Small intestine (tissue), 16 donors: ENCODE measurements at places on chromosomes 2 and 18.

DNA sequence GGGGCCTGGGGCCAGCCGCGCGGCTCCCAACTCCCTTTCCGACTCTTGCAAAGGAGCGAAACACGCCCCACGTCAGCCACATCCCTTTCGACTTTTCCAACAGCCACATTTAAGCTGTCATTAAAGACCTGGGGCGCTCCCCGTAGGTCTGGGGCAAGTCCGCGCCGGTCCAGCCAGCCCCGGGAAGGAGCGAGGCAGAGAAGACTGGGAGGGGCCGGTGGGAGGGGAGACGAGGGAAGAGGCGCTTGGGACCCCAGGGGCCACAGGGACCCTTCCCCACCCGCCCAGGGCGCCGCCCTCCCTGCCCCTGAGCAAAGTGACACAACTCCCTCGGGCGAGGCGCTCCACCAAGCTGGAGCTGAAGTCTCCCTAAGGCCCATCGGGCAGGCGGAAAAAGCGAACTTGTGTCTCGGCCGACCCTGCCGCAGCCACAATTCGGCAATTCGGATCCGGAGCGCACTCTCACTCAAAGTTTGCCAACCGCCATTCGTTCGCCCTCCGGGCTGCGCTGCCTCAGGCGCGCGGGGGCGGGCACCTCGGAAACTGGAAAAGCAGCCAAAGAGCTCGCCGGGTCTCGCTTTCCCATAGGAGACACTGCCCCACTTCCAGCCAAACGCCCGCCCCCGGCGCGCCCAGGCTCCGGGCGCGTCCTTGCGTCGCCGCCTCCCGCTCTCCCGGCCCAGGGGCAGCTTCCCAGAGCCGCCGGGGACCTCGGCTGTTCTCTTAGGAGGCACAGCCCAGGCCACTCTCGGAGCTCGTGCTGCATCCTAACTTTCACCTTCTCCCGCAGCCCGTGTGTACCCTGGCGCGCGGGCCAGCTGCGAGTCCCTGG, 1.1 kb upstream of the KCTD1 start:
- DNase-seq: peak; percentile 70

DNA sequence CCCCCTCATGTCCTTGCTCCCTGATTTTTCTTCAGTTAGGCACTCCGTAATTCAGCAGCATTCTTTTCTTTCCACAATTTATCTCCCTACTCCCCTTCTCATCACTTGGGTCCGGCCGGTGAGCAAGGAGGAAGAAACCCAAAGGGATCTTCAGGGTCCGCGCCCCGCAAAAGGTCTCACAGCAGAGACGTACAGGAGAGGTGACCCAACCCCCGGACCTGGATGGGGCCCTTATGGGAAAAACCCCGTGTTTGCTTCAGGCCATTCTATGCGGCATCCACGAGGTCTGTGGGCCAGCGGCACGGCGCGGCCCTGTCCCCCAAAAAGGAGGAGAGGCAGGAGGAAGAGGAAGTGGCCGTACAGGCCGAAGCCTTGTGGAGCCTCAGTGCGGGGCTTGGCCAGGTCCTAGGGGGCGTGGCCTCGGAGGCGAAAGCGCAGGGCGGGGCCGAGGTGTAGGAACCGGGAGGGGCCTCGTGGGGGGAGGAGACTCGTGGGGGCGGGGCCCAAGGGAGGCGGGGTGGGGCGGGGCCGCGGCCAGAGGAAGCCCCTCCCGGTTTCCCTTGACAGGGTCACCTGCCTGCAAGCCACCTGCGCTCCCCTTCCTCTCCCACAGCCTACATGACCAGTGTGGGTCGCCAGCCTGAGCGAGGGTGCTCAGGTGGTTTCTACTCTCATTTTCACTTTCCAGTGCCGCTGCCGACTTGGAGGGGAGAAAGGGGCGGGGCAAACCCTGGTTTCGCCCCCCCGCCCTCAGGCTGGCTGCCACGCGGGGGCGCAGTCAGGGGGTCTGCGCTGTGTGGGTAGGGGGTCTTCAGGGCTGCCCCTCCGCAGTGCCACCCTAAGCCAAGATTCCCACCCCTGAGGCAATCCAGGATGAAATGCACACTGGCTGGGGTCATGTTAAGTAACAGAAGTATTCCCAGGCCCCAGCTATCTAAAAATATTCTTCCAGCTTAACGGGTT, 156.4 kb upstream of the XPO1 start:
- DNase-seq: peak; percentile 93

DNA sequence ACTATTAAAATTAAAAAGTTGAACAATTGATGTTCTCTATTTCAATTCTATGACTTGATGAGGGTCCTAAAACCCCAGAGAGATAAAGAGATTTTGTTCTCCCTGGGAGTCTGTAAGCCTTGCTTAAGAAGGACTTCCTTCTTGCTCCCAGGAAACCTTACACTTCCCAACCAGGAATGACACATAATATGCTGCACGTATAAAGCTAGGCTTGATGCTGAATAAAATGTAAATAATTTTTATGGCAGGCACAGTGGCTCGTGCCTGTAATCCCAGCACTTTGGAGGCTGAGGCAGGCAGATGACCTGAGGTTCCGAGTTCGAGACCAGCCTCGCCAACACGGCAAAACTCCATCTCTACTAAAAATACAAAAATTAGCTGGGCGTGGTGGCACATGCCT, 27.8 kb downstream of the SPIRE1 start:
- no peak for DNase-seq

DNA sequence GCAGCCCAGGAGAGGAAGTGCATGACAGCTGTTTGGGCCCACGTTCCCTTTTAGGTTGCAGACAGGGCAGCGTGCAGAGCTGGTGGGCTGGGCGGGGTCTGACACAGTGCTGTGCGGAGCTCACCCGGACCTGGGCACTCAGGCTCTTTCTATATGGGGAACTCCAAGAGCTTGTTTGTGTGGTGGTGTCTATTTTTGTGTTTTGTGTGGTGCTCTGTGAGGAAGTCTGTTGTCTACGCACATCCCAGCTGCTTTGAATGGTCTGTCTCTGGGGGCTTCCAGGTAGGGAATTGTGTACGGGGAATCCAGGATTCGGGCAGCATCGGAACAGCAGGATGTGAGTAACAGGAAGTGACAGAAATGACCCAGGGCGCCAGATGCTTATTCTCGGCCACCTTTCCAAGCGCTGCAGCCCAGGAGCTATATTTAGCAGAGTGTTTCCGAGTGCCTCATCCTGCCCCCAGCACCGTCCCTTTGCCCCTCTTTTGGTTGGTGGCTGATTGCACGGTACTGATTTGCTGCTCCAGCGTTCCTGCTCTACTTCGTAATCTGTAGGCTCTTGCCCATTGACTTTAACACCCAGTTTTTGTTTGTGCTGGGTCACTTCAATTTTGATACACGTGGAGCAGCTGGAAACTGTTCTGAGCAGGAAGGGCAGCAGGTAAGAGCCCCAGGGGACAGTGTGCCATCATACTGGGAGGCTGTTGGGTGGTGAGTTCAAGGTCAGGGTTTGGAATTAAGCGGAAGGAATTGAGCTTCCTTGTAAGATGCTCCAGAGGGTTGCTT, 64.7 kb downstream of the DGKD start:
- no peak for DNase-seq

- DNase-seq: no peak
These were observed 133.5 kb downstream of the TMEM182 start for GRCh38 chr2:102895376-102895775.

DNA sequence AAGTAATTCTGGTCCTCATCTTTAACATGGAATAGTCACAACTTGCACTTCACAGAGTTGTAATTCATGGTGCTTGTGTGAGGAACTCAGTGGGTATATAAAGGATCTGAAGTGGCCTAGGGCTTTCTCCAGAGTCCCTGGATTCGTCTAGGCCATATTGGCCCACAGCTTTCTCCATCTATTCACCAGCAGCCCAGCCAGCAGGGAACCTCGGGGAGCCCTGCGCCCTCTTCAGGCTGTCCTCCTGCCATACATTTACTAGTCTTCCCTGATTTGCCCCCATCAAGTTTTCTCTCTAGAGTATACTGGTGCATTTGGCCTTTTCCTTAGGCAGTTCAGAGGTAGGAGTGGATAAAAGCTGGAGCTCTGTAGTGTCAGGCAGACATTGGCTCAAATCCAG, 278.3 kb downstream of the MYCN start:
- DNase-seq: peak; percentile 54

DNA sequence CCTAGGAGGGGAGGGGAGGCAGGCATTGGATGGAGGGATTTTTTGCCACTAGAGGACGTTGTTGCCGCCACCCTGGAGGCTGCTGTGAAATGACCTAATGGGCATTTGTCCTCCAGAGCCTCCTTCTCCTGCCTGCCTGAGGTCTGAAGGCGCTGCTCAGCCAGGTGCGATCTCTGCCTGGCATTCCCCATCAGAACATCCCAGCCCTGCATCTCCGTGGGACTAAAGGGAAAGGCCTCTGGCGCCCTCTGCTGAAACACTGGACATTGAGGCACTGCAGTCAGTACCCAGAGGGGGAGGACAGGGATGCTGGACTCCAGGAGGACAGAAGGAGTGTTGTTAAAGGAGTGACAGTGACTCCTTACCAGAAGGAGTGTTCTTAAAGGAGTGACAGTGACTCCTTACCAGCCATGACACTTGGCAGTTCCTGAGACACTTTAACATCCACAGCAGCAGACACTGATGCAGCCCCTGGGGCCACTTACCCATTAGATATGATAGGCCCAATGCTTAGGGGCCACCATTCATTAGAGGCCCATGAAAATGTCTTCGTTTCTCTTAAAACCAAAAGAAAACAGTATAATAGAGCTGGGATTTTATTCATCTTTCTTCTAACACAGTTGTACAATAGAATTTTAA, 17.0 kb downstream of the THNSL2 start:
- DNase-seq: peak; percentile 84

DNA sequence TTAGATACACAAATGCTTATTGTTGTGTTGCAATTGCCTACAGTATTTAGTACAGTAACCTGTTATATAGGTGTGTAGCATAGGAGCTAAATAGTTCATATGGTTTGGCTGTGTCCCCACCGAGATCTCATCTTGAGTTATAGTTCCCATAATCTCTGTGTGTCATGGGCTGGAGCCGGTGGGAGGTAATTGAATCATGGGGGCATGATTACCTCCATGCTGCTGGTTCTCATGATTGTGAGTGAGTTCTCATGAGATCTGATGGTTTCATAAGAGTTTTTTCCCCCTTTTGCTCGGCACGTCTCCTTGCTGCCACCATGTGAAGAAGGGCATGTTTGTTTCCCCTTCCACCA, 190.5 kb upstream of the SESTD1 start:
- no peak for DNase-seq

GRCh38 chr2:28613633-28614501, 118.0 kb downstream of the PLB1 start:
- DNase-seq: peak; percentile 41

DNA sequence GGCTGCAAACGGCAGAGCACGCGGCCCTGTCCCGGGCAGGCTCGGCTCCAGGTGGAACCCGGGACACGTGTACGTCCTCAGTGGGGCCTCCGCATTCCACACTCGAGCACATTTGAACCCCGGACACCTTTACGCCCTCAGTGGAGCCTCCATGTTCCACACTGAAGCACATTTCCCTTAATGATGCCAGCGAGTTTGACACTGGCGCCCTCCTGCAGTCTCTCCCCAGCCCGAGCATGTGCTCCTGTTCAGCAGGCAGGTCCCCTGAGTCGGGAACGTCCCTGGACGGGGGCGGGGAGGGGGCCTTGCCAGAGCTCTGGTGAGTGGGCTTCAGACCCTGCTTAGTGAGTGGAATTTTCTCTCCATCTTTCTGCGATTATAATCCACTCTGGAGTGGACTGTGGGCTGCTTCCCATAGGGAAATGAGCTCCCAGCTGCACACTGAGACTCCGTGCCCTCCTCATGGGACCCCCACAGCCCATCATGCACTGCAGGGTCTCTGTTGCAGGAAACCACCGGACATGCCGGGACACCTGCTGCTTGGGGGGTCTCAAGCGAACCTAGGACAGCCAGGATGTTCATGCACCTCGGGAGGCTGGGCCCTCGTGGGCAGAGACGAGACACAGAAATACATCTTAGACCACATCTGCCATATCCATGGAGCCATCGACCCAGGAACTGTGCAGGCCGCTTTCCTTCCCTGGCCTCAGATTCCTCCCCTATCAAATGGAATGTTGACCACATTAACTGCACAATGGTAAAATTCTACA, 70.3 kb upstream of the SNTG2 start:
- DNase-seq: no peak

DNA sequence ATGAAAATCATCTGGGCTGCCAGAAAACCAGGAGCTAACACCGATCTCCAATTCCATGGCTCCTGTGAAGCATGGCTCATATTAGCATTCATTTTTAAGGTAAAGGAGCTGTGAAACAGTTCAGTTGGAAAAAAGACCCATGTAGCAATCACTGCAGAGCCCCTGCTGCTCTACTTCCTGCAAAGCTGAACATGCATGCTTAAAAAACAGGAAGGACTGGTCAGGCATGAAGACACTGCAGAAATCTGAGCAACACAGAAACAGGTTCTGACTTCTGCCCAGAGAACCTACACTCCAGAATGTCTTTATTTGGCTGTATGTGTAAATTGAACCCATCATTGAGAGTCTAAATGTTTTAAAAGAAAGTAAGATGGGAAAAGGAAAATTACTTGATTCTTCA, 950.6 kb downstream of the DCDC2C start:
- no peak for DNase-seq

GRCh38 chr2:65767946-65768345, 335.5 kb upstream of the SPRED2 start:
- no peak for DNase-seq

DNA sequence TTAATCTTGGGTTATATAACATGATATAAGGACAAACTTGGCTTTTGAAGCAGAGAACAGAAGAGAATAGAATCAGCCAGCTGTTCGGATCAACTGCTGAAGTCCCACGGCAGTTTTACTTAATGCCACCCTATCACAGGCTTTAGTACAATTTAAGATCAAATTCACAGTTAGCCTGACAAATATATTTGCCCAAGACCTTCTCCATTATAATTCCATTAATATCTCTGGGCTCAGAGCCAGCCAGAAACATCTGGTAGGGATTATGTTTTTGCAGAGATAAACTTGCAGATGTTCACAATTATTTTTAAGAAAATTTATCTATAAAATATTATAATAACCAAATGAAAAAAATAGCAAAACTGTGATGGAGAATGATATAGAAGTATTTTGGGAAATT, 381.4 kb downstream of the RAD51AP2 start:
- DNase-seq: no peak
